ENCODE measurements at places on chromosomes 2 and 18. TPM values are rescaled to one million over a fixed set of nuclear protein-coding genes. Genes with fewer than 3 reads are reported as not detected.

Gene PSTPIP2
- 4.4 TPM for total RNA-seq

Gene FBXO15
- total RNA-seq: 1.3 TPM

Gene RAB6C
- total RNA-seq: not detected

Gene CXCR1
- not detected for total RNA-seq

Gene HOXD8
- 6.3 TPM for total RNA-seq

Gene SLC9A2
- not detected for total RNA-seq

Gene MEX3C
- 63.0 TPM for total RNA-seq

Gene PKDCC
- 30.4 TPM for total RNA-seq

Gene CHRNG
- total RNA-seq: not detected

Gene MPHOSPH10
- 21.0 TPM for total RNA-seq

Gene FAM161A
- total RNA-seq: 2.6 TPM

Gene ZBTB7C
- under 0.01 TPM for total RNA-seq

Gene FAM237A
- not detected for total RNA-seq

Gene VWC2L
- total RNA-seq: not detected

Gene CMPK2
- total RNA-seq: 0.22 TPM

Gene CDH2
- 121 TPM for total RNA-seq

Gene DCC
- total RNA-seq: under 0.01 TPM

Gene RAB12
- total RNA-seq: 42.2 TPM

Gene DSG3
- total RNA-seq: under 0.01 TPM

Gene HDLBP
- total RNA-seq: 844 TPM

Gene C2orf66
- total RNA-seq: not detected

Gene MAP2
- 0.72 TPM for total RNA-seq

Gene PJVK
- total RNA-seq: 1.5 TPM

Gene SLC14A1
- 18.2 TPM for total RNA-seq

Measured in placental pericyte (primary cell).